ENCODE measurements at places on chromosomes 13 and 19.

DNA sequence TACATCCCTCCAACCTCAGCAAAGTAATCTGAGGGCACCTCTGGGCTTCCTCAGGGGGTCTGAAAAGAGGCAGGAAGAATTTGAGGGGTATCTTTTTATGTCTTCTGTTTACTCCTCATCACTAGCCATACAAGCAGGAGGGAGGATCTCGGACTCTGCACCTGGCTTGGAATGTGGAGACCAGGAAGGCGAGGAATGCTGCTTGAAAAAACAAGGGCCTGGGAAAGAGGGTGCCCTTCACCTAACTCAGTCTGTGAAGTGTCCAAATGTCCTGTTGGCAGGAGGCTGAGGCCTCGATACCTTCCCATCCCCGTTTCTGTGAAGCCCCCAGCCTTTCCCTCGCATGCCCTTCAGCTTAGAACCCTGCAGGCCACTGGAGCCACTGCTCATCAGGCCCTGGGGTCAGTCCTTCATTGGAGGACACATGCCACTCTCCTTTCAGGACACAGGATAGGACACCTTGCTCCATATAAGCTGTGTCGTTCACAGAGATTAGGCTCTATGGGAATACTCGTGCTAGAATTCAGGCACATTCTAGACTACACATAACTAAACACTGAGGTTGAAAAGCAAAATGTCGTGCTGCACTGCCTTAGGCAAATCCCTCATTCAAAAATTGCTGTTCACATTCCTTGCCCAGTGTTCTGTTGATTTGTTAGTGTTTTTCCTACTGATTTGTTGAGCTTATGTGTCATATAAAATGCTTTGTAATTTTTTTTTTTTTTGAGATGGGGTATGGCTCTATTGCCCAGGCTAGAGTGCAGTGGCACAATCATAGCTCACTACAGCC, 49.7 kb downstream of the ESD start:
- DNase-seq, result no peak

GRCh38 chr19:55253842-55254624, 4.8 kb downstream of the PPP6R1 start:
- DNase-seq, result peak; percentile 65

DNA sequence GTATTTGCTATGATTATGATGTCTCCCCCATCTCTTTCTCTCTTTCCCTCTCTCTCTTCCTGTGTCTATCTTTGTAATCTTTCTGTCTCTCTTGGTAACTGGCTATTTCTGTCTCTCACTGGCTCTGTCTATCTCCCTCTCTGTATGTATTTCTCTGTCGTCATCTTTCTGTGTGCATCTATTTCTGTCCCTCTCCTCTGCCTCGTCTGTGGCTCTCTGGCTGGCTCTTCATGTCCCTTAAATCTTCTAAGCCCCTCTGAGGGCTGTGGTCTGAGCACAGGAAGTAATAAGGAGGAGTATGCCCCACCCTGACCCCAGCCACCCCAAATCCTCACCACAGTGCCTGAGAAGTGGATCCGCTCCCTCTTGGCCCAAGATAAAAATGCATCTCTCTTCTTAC, 104.4 kb downstream of the DNAJC15 start:
- no peak for DNase-seq

DNA sequence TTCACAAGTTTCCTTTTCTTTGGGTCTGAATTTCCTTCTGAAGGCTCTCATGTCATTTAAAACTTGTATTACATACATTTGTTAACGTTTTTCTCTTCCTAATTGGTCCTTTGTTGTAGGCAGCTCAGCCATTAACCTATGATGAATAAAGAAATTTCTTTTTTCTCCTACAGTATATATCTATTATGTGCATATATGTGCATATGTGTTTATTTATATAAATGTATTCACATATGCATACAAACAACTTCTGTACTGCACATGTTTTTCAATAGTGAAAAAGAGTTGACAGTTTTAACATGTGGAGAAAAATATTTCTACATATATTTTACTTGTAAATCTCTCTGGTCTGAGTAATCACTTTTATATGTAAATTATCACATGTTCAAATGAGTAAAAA, 1674.9 kb upstream of the PCDH20 start:
- no peak for DNase-seq

GRCh38 chr13:43473437-43473836, 313.3 kb downstream of the ENOX1 start:
- DNase-seq, result no peak

DNA sequence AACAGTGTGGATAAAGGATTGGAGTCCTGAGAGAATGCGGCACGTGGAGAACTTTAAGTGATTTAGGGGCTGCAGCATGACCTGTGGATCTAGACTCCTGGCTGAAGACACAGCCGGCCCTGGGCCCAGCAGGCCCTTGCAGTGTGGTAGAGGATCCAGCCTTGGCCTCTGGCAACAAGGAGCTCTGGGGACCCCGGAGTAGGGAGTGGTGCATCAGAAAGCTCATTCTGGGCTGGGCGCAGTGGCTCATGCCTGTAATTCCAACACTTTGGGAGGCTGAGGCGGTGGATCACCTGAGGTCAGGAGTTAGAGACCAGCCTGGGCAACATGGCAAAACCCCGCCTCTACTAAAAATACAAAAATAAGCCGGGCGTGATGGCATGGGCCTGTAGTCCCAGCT, 76.0 kb downstream of the CHST8 start:
- DNase-seq, result no peak

- DNase-seq, result no peak
Measured at GRCh38 chr13:36362914-36363313, 16.7 kb upstream of the SPART start.

DNA sequence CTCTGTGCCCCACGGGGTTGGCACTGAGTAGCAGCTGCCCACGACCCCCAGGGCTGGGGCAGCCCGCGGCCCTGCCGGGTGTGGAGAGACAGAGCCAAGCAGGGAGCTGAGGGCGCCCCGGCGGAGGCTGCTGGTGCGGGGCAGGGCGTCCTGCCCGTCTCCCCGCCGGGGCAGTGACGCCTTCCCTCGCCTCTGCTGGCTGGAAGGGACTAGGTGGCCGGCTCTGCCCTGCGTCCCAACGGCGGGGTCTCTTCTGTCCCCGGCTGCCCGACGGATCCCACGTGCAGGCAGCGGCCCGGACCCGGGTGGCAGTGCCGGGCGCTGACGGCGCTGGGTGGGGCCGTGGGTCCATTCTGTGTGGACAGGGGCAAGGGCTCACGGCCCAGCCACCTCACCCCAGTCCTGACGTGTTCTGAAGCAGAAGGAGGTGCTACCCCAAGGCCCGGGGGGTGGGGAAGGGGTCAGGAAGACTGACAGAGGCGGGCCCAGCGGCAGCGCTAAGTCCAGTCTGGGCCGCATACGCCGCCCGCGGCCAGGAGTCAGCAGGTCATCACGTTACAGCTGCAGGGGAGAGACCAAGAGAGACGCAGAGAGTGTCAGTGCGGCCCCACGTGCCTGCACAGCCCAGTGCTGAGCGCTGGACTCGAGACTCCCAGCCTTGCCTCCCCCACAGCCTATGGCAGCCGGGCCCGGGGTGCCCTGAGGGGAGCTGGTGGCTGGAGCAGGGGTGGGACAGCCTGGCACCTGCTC, 15.1 kb upstream of the PLPP2 start:
- no peak for DNase-seq

DNA sequence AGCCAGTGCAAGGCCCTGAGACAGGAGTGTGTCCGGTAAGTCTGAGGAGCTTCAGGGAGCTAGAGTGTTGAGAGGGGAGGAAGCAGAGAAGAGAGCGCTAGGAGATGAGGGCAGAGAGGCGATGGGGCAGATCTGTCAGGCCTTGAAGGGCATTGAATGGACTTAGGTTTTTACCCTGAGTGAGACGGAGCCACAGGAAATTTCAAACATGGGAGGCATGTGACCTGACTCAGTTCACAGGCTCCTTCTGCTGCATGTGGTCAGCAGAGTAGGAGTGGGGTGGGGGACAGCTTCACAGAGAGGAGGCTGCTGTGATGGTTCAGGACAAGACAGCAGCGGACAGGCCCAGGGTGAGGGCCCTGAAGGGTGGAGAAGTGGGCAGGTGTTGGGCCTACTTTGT, 2.5 kb upstream of the FAM98C start:
- no peak for DNase-seq

GRCh38 chr13:40101708-40102359, 446.4 kb downstream of the COG6 start:
- peak; percentile 30 for DNase-seq

- DNase-seq, result no peak
Measured at GRCh38 chr19:378706-379105, 30.2 kb downstream of the C2CD4C start.

DNA sequence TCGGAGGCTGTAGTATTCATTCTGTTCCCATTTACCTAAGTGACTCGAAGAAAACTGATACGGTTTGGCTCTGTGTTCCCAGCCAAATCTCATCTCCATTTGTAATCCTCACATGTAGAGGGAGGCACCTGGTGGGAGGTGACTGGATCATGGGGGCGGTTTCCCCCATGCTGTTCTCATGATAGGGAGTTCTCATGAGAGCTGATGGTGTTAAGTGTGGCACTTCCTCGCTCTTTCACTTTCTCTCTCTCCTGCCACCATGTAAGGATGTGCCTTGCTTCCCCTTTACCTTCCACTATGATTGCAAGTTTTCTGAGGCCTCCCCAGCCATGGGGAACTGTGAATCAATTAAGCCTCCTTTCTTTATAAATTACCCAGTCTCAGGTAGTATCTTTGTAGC, 23.5 kb downstream of the SLAIN1 start:
- DNase-seq, result no peak

- DNase-seq, result no peak
Measured at GRCh38 chr13:30982506-30982905, 50.0 kb downstream of the TEX26 start.

GRCh38 chr13:40170091-40170490, 496.4 kb downstream of the FOXO1 start:
- DNase-seq, result no peak

GRCh38 chr19:28153123-28153522, 1059.8 kb downstream of the UQCRFS1 start:
- DNase-seq, result no peak

DNA sequence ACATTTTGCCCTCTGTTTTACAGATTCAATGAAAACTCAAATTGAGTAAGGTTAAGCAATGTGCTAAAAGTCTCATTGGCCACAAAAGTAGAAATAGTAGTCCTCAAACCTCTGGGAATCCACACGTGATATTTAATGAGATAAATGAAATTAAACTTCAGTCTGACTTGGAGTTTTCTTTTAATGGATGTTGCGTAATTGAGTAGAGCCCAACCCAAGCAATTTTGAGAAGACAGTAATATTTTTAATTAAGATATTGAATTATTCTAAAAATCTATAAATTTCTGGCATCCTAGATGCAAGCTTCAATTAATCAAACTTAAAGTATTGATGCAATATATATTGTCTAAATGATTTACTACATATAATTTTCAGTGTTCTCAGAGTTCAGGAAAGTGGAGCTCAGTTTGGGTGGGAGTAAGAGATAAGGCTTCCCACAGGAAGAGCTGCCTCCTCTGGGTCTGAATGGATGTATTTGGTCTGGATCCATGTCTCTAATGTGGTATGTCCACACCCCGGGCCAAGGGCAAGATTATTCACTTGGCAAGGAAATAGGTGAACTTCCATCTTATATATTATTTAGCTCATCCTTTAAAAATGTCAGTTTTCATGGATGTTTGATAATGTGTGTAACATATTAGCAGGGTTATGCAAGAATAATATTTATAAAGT, 6.9 kb downstream of the MBNL2 start:
- no peak for DNase-seq

DNA sequence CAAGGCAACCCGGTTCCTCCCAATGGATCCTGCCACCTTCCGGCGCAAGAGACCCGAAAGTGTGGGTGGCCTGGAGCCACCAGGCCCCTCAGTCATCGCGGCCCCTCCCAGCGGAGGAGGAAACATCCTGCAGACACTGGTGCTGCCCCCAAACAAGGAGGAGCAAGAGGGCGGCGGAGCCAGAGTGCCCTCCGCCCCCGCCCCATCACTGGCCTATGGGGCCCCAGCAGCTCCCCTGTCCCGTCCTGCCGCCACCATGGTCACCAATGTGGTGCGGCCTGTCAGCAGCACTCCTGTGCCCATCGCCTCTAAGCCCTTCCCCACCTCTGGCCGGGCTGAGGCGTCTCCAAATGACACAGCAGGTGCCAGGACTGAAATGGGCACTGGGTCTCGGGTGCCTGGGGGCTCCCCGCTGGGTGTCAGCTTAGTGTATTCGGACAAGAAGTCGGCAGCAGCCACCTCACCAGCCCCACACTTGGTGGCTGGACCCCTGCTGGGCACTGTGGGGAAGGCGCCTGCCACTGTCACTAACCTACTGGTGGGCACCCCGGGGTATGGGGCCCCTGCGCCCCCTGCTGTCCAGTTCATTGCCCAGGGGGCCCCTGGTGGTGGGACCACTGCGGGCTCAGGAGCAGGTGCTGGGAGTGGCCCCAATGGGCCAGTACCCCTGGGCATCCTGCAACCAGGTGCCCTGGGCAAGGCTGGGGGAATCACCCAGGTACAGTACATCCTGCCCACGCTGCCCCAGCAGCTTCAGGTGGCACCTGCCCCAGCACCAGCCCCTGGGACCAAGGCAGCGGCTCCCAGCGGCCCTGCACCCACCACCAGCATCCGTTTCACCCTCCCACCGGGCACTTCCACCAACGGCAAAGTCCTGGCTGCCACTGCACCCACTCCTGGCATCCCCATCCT, 11.2 kb upstream of the PRR19 start:
- peak; percentile 57 for DNase-seq

DNA sequence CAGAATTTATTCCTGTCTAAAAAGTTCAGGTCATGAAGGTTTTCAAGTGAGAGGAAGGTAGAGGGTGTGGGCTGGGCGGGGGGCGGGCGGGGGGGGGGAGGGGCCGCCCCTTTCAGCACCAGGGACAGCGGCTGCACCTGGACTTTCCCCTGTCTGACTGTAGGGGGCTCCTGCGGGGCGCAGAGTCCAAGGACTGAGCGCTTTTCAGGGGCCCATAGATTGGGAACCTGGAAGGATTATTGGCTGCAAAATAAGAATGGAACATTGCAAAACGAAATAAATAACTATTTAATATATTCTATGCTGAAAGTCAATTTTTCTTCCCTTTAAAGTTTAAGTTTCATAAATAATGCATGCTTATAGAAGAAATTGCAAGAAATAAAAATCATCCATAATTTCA, 8.9 kb upstream of the CYP4F3 start:
- no peak for DNase-seq

GRCh38 chr19:18898607-18899408, 2.9 kb upstream of the CERS1 start:
- no peak for DNase-seq

DNA sequence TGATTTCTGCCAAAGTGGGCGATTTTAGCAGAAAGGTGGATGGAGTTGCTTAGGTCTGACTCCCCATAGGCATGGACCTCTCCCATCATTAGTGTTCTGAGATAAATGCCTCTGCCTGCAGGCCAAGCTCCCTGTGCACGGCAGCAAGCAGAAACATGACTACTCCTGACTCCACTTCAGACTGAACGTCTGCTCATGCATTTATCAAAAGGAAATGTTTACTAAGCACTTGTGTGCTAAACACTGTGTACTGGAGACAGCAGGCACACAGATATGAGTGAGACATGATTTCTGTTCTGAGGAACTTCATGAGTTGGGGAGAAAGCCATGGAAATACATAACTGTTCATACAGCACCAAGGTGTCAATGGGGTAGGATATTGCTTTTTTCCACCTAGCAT, 149.6 kb downstream of the MIPEP start:
- DNase-seq, result no peak

- no peak for DNase-seq
Measured at GRCh38 chr13:80972857-80973478, 632.0 kb upstream of the SPRY2 start.

GRCh38 chr19:54160182-54160811, 776 bp upstream of the LENG1 start:
- DNase-seq, result no peak

Measured in stimulated activated CD4-positive, alpha-beta T cell treated with anti-CD3 and anti-CD28 coated beads, Interleukin-4, amount 100 ng/mL, for 4 hours (primary cell).